ENCODE measurements at places on chromosomes 16 and 17. TPM values are rescaled to one million over a fixed set of nuclear protein-coding genes. Genes with fewer than 3 reads are reported as not detected.

The CES1 gene
- not detected for total RNA-seq

The PRR35 gene
- total RNA-seq: not detected

The FOXJ1 gene
- total RNA-seq: not detected

The ITGAD gene
- total RNA-seq: not detected

The ELOB gene
- total RNA-seq: 446 TPM

The IGFALS gene
- not detected for total RNA-seq

Measured in endothelial cell of coronary artery (primary cell).